ENCODE measurements at places on chromosomes 5 and 9. TPM values are rescaled to one million over a fixed set of nuclear protein-coding genes. Genes with fewer than 3 reads are reported as not detected.

The SRD5A1 gene
- total RNA-seq = 6.6 TPM

The CER1 gene
- not detected for total RNA-seq

The CACFD1 gene
- total RNA-seq = 24.9 TPM

The SHROOM1 gene
- total RNA-seq = 263 TPM

The LCN9 gene
- not detected for total RNA-seq

The CCDC152 gene
- 0.47 TPM for total RNA-seq

The PTGES gene
- 67.9 TPM for total RNA-seq

The PCDHGC3 gene
- total RNA-seq = 52.6 TPM

The SHISAL2B gene
- not detected for total RNA-seq

The SIMC1 gene
- 25.7 TPM for total RNA-seq

The TAS2R1 gene
- not detected for total RNA-seq

The AMBP gene
- 0.99 TPM for total RNA-seq

The DOCK2 gene
- 22.4 TPM for total RNA-seq

The PCDHB13 gene
- 6.2 TPM for total RNA-seq

The PRUNE2 gene
- total RNA-seq = 93.1 TPM

The PPIC gene
- 39.2 TPM for total RNA-seq

The TMEM8B gene
- 32.3 TPM for total RNA-seq

The ARL14EPL gene
- not detected for total RNA-seq

The GALNT12 gene
- total RNA-seq = 38.5 TPM

The SMIM33 gene
- total RNA-seq = not detected

The TAF11L10 gene
- not detected for total RNA-seq

The SPEF2 gene
- 12.9 TPM for total RNA-seq

The DIAPH1 gene
- 86.5 TPM for total RNA-seq

The NR5A1 gene
- total RNA-seq = not detected

The ARHGAP26 gene
- 46.9 TPM for total RNA-seq

The UBE2QL1 gene
- total RNA-seq = 0.49 TPM

The LURAP1L gene
- 6.6 TPM for total RNA-seq

The C9orf50 gene
- total RNA-seq = not detected

The IFNA2 gene
- total RNA-seq = not detected

The MCIDAS gene
- 2.7 TPM for total RNA-seq

The ERCC6L2 gene
- total RNA-seq = 72.7 TPM

The MROH2B gene
- not detected for total RNA-seq

The PCDH12 gene
- 7.4 TPM for total RNA-seq

The SLC25A25 gene
- 21.7 TPM for total RNA-seq

The EQTN gene
- 0.44 TPM for total RNA-seq

The AP3S1 gene
- 59.0 TPM for total RNA-seq

The IL13 gene
- not detected for total RNA-seq

The PTGS1 gene
- 12.5 TPM for total RNA-seq
